ENCODE measurements at places on chromosomes 11 and 22. TPM values are rescaled to one million over a fixed set of nuclear protein-coding genes. Genes with fewer than 3 reads are reported as not detected.

DNA sequence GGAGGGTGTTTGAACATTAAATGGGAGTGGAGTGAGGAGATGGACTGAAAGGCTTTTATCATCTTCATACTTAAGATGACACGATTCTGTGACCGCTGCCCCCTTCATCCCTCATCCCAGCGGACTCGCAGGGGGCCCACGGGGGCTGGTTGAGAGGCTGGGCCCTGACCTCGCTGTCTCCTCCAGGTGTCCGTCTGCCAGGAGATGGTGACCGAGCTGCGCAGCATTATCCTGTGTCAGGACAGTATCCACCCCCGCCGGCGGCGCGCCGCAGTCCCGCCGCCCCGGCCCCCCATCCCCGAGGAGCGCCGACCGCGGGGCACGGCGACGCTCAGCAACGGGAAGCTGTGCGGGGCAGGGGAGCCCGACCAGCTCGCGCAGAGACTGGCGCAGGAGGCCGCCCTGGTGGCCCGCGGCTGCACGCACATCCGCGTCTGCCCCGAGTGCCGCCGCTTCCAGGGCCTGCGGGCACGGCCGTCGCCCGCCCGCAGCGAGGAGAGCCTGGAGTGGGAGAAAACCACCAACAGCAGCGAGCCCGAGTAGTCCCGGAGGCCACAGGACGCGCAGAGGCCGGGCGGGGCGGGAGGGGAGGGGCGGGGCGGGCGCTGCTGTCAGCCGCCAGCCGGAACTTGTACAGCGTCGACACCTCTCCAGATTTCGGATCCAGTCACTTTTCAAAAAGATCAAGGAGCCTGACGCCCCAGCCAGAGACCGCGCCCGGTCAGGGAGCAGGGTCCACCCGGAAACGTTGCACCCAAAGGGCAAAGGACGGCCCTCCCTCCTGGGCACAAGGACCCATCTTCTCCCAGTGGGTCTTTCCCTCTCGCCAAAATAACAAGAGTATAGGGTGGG lies 38.0 kb upstream of the TBCEL start:
- peak; percentile 67 for DNase-seq

DNA sequence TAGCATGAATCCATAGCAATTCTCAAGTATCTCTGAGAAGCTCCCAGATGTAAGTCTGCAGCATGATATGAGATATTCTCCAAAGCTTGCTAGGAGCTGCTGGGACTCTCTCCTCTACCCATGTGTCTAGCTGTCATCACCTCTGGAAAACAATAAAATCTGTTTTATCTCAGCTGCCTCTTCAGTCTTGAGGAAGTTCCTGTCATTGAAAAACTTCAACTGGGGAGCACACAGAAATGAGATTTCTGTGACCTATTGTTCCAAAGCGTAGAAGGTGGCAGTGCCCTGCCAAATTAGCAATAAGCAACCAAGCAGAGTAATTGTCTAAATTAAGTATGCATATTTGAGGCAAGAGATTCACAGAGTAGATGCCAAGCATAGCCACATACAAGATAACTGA lies 1380.6 kb upstream of the RAG2 start:
- DNase-seq: no peak

- no peak for DNase-seq
These were observed 484.6 kb downstream of the OPCML start for GRCh38 chr11:133047771-133048115.

- DNase-seq: no peak
These were observed 5.2 kb upstream of the MB start for GRCh38 chr22:35622191-35622913.

- no peak for DNase-seq
These were observed 420.0 kb downstream of the DYNC2H1 start for GRCh38 chr11:103529181-103529684.

GRCh38 chr11:30422447-30423278 lies 99.8 kb downstream of the ARL14EP start:
- DNase-seq: no peak

The NCF4 gene
- total RNA-seq: not detected

The TRIM51 gene
- total RNA-seq: not detected

DNA sequence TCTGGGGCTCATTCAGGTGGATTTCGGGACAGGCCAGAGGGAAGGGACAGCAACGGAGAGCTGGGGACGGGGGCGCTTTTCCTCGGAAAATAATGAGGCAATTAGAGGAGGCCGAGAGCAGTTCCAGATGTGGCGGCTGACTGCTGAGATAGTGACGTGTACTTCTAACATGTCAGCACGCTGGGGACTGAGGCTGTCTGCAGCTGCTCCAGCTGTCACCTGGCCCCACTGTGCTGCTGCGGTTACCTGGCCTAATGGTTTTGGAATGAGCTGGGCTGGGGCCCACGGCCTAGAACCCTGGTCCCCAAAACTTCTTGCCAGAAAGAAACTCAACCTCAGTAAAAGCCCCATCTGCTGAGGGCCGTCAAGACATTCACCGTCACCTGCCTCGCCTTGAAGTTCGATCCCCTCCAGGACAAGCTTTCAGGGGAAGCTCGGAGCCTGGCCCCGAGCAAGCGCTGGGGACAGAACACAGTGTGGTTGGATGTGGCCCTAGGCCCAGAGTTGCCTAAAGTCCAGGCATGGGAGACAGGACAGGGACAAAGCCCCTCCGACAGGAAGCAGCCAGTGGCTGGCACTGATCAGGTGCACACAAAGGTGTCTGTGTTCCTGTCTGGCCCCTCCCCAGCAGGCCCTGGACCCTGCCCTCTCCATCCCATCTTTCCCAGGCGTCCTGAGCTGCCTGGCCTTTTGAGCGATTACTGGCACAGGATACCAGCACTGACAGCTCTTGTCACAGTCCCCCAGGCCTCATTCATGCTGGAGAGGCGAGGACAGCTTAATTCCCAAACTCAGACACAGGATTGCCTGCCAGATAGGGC lies 22.1 kb downstream of the RPUSD4 start:
- DNase-seq: no peak

DNA sequence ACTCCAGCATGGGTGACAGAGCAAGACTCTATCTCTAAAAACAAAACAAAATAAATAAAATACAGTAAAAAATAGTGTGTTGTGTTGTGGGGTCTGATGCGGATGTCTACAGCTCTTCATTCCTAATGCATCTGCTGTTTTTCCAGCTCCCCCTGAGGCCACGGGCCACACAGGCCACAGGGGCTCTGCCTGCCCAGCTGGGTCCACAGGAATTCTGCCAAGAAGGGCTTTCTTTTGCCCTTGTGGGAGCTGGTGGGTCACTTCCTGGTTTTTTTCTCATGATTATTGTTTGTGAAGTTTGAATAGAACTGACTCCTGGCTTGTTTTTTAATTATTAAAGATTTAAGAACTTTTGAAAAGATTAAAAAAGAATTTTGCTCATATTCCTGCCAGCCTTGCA lies 67.4 kb upstream of the CLDN5 start:
- no peak for DNase-seq

- DNase-seq: peak; percentile 44
These were observed 145.0 kb upstream of the GRK3 start for GRCh38 chr22:25419247-25420113.

The SLC17A6 gene
- total RNA-seq: not detected

GRCh38 chr22:45925811-45926351 lies 51.1 kb downstream of the WNT7B start:
- no peak for DNase-seq
